ENCODE measurements at places on chromosomes 12 and 14. TPM values are rescaled to one million over a fixed set of nuclear protein-coding genes. Genes with fewer than 3 reads are reported as not detected.

Gene MYF6
- not detected for total RNA-seq

- DNase-seq, result no peak
These were observed 8.3 kb downstream of the PYGL start for GRCh38 chr14:50936016-50936340.

- no peak for DNase-seq
These were observed 75.0 kb upstream of the OVCH1 start for GRCh38 chr12:29572464-29572863.

- no peak for DNase-seq
These were observed 36.7 kb downstream of the TRMT5 start for GRCh38 chr14:60944204-60944603.

GRCh38 chr12:50572760-50573159, 68.0 kb downstream of the DIP2B start:
- no peak for DNase-seq

- DNase-seq, result no peak
These were observed 338.5 kb downstream of the RGS6 start for GRCh38 chr14:72270749-72271148.

- no peak for DNase-seq
These were observed 34.8 kb downstream of the ATL1 start for GRCh38 chr14:50594577-50595316.

All from body of pancreas (tissue), 4 donors.